GM23248 (cell line): ENCODE measurements at places on chromosomes 4 and X. TPM values are rescaled to one million over a fixed set of nuclear protein-coding genes. Genes with fewer than 3 reads are reported as not detected.

GRCh38 chr4:109005523-109005922, 242.7 kb upstream of the ETNPPL start:
- peak; percentile 62 for DNase-seq

- no peak for DNase-seq
Measured at GRCh38 chrX:28668303-28668702, 81.1 kb downstream of the IL1RAPL1 start.

- no peak for DNase-seq
Measured at GRCh38 chr4:55143858-55144257, 18.5 kb upstream of the KDR start.

XAGE3 gene
- not detected in 2 replicates for total RNA-seq

CXCL6 gene
- total RNA-seq: 8.1 and 13.5 TPM in 2 replicates

CENPVL3 gene
- total RNA-seq: not detected in 2 replicates

FAM114A1 gene
- total RNA-seq: 300 and 318 TPM in 2 replicates
